ENCODE measurements at places on chromosomes 16 and 17.
A peak's percentile ranks its signal among the peaks of the same experiment; 100 is the strongest.

- no peak overlapping the region for H3K27ac ChIP-seq
- H3K36me3 ChIP-seq: peaks cover 55% of the 10 kb centered on the region
- no peak for DNase-seq
- no peak overlapping the region for H3K4me3 ChIP-seq
These were observed 563 bp downstream of the METRNL start for GRCh38 chr17:83079766-83080578.

- H3K27me3 ChIP-seq: no peaks in the 10 kb centered on the region
- H3K27ac ChIP-seq: no peak overlapping the region
- H3K4me3 ChIP-seq: no peak overlapping the region
- no peaks in the 10 kb centered on the region for H3K4me1 ChIP-seq
These were observed 83.7 kb upstream of the ZNF750 start for GRCh38 chr17:82923366-82924113.

DNA sequence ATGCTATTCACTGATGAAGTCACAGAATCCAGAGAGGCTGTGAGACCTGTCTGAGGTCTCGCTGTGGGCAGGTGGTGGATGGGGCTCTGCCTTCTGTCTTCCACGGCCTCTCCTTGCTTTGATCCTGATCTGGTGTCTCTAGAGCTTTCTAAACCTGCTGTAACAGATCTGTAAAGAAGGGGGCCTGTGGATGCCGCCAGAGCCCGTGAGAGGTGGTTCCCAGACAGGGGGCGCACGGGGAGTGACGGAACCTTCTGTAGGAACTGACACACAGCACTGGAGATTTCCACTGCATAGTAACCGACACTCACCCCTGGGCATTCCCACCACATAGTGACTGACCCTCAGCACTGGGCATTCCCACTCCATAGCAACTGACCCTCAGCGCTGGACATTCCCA, 16.0 kb downstream of the CBFA2T3 start:
- H3K36me3 ChIP-seq: no peaks in the 10 kb centered on the region
- H3K27ac ChIP-seq: no peak overlapping the region
- peaks cover 25% of the 10 kb centered on the region for H3K4me1 ChIP-seq
- no peak overlapping the region for H3K4me3 ChIP-seq

- peaks cover 24% of the 10 kb centered on the region for H3K27me3 ChIP-seq
- no peaks in the 10 kb centered on the region for H3K4me1 ChIP-seq
- no peak overlapping the region for H3K4me3 ChIP-seq
- no peak for DNase-seq
- H3K27ac ChIP-seq: no peak overlapping the region
These were observed 4.6 kb upstream of the NACA2 start for GRCh38 chr17:61595418-61596186.

DNA sequence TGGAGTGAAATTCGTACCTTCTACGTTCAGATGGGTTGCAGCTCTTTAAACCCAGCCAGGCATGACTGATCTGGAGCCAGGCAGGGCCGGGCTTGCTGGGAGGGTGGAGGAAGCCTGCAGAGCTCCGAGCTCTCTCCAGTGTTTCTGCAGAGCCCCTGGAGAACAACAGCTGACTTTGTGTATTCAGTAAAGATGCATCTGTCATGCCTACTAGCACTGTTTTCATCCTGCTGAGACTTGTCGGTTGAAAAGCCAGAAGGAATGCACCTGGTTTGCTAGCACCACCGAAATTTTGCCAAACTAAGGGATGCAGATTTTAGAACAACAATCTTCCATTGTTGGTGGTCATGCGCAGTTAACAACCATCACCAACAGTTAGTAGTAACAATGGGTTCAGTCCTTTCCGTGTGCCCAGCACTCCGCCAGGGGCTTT, 22.4 kb upstream of the SCNN1B start:
- no peak overlapping the region for H3K4me3 ChIP-seq
- H3K27me3 ChIP-seq: peaks cover 83% of the 10 kb centered on the region
- no peak overlapping the region for H3K27ac ChIP-seq

DNA sequence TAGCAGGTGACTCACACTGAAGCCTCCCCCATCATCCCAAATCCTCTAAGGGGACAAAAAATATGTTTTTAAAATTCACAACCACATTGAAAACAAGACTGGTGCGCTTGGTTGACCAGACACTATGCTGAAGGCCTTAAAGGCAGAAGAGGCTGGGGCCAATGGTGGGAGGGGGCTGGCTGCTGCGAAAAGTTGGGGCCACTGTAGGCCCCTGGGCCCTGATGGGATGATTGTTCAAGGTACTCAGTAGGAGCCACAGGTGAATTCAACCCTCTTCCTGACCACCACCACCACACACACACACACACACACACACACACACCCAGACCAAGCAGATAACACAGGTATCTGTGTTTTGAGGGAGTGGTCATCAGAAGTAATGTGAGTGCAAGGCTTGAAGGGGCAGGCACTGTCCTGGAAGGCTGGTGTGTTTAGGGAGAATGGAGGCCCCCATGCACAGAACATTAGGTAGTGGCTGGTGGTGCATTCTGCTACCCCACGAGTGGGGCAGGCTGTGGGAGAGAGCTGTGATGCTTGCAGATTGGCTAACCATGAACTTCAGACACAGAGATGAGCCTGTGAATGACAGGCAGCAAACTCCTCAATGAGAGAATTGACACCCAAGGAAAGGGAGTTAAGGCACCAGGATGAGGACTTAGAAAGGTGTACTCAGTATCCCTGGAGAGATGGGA, 55.0 kb downstream of the NT5M start:
- no peak overlapping the region for H3K27ac ChIP-seq
- H3K27me3 ChIP-seq: peaks cover 7% of the 10 kb centered on the region
- H3K36me3 ChIP-seq: peaks cover under 1% of the 10 kb centered on the region
- no peak overlapping the region for H3K4me3 ChIP-seq
- peaks cover 3% of the 10 kb centered on the region for H3K4me1 ChIP-seq
- DNase-seq: no peak

DNA sequence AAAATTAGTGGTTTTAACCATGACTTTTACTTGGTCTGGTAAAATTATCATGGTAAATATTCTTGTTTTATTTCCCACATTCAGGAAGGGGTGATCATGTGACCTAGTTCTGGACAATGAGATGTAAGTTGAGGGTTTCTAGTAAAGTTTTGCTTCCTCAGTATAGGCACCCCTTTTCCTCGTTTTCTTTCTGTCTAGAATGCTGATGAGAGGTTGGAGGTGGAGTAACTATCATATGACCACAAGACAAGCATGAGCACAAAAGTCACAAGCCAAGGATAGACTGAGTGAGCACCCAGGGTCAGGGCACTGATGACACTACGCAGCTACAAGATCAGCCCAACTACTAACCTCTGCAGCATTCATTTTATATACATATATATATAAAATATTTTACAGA, 53.9 kb downstream of the MYO1D start:
- H3K27ac ChIP-seq: no peak overlapping the region
- DNase-seq: no peak
- H3K27me3 ChIP-seq: no peaks in the 10 kb centered on the region
- peaks cover 4% of the 10 kb centered on the region for H3K4me1 ChIP-seq
- no peaks in the 10 kb centered on the region for H3K36me3 ChIP-seq
- H3K4me3 ChIP-seq: no peak overlapping the region

DNA sequence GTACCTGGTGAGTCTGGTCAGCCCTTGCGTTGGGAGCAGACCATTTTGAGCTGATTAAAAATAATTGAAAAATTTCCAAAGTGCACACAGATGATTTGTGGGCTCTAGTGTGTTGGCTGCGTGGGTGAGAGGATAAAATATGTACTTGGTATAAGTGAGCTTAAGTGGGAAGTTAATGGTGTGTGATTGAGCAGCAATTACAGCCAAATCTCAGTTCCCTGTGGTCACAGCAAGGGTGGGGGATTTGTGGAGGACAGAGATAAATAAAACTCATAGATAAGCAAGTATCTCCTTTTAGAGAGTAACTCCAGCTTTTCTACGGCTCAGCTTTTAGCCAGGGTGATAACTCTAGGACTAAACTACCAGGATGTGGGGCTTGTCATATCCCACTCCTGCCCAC, 390.4 kb downstream of the UTP18 start:
- H3K27me3 ChIP-seq: peaks cover 6% of the 10 kb centered on the region
- H3K36me3 ChIP-seq: no peaks in the 10 kb centered on the region
- DNase-seq: no peak
- H3K27ac ChIP-seq: no peak overlapping the region
- H3K4me3 ChIP-seq: no peak overlapping the region
- H3K4me1 ChIP-seq: no peaks in the 10 kb centered on the region

DNA sequence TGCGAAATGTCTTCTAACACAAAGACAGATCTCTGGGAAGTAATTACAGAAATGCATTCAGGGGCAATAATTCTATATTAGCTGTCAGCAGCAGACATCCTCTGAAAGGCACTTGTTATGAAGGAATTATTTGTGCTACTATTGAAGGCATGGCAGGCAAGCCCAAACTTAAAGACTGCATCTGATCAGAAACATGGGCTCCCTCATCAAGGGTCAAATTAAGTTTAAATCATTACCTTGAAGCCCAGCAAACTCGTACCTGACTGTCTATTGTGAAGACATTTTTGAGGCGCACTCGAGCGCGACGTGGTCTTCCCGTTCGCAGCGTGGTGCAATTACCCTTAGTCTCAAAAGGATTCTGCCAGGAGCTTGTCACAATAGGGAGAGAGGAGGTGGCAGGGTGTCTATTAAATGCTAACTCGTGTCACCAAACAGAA, 110.6 kb downstream of the ZNF423 start:
- no peaks in the 10 kb centered on the region for H3K4me1 ChIP-seq
- H3K27me3 ChIP-seq: peaks cover 10% of the 10 kb centered on the region
- H3K4me3 ChIP-seq: no peak overlapping the region
- no peak overlapping the region for H3K27ac ChIP-seq

DNA sequence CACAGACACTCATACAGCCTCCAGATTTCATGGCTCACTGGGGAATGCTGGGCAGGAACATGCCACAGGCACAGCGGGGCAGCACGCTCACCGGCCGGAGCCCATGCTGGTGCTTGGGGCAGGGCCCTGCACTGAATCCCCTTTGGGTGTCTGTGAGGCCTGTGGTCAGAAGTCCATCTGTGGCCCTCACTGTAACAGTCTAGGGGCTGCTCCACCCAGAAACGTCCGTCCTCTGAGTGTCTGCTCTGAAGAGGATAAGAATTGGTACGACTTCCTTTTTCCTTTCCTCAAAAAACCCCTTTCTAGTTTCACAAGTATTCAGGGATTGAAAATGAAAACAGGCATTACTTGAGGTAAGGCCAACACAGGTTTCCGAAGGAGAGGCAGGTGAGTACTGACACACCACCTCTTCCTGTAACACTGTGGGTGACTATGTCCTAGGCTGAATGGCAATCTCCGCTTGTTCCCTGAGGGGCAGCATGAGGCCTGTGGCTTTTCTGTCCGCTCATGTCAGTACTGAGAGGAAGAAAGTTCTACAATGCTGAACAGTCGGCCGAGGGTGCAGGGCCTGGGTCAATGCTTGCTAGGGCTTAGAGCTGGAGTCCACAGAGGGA, 42.5 kb downstream of the TMEM11 start:
- H3K4me1 ChIP-seq: peaks cover 7% of the 10 kb centered on the region
- no peak for DNase-seq
- peaks cover 3% of the 10 kb centered on the region for H3K36me3 ChIP-seq
- peak overlapping the region; percentile 8 for H3K27ac ChIP-seq
- no peak overlapping the region for H3K4me3 ChIP-seq
- no peaks in the 10 kb centered on the region for H3K27me3 ChIP-seq

- H3K27ac ChIP-seq: no peak overlapping the region
- H3K27me3 ChIP-seq: no peaks in the 10 kb centered on the region
- no peak for DNase-seq
- no peak overlapping the region for H3K4me3 ChIP-seq
- H3K36me3 ChIP-seq: peaks cover 31% of the 10 kb centered on the region
- H3K4me1 ChIP-seq: no peaks in the 10 kb centered on the region
These were observed 7.5 kb downstream of the NME3 start for GRCh38 chr16:1763521-1764511.

- no peak for DNase-seq
- peaks cover 69% of the 10 kb centered on the region for H3K36me3 ChIP-seq
- H3K27me3 ChIP-seq: no peaks in the 10 kb centered on the region
- no peak overlapping the region for H3K27ac ChIP-seq
These were observed 40.5 kb downstream of the ANKRD11 start for GRCh38 chr16:89449726-89450335.

- no peak for DNase-seq
- no peak overlapping the region for H3K27ac ChIP-seq
- H3K4me1 ChIP-seq: peaks cover 3% of the 10 kb centered on the region
- no peaks in the 10 kb centered on the region for H3K27me3 ChIP-seq
- peaks cover 6% of the 10 kb centered on the region for H3K36me3 ChIP-seq
- no peak overlapping the region for H3K4me3 ChIP-seq
These were observed 6.2 kb upstream of the EVI2A start for GRCh38 chr17:31327534-31328159.

GRCh38 chr17:28549236-28550132, 2.9 kb downstream of the UNC119 start:
- peaks cover 47% of the 10 kb centered on the region for H3K4me1 ChIP-seq
- peak; percentile 65 for DNase-seq
- H3K36me3 ChIP-seq: peaks cover 4% of the 10 kb centered on the region
- H3K4me3 ChIP-seq: peak overlapping the region; percentile 41
- H3K27me3 ChIP-seq: no peaks in the 10 kb centered on the region

DNA sequence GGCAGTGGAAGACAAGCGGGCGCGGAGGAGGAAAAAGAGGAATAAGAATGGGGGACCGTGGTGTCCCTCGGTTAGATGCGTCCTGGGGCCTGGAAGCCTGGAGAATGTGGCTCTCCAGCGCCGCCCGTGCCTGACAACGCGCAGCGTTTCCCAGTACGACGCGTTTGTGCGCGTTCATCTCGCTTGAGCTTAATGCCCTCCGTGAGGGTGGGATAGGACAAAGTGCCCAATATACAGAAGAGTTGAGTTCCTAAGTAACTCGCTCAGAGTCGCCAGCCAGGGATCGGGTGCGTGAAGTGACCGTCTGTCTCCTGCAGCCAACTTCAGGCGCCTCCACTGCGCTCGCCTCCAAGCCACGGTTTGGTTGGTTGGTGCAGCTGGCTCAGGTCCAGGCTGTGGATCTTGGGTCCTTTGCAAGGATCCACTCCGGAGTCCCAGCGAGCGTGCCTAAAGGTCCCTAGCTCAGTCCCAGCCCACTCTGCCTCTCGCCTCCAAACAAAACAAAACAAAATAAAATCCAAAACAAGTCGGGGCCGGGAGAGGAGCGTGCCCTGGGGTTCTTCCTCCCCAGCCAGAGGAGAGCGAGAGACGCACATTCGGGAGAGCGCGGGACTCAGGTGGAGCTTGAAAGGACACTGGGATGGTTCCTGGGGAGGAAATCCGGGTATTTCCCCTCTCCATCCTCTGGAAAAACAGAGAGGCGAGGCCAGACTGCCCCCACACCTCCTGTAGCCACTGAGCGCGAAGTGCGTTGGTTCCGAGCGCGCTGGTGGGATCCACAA, 974 bp downstream of the GALR2 start:
- no peak for DNase-seq
- peaks cover 38% of the 10 kb centered on the region for H3K4me1 ChIP-seq
- peaks cover 44% of the 10 kb centered on the region for H3K27me3 ChIP-seq
- peak overlapping the region; percentile 65 for H3K4me3 ChIP-seq

DNA sequence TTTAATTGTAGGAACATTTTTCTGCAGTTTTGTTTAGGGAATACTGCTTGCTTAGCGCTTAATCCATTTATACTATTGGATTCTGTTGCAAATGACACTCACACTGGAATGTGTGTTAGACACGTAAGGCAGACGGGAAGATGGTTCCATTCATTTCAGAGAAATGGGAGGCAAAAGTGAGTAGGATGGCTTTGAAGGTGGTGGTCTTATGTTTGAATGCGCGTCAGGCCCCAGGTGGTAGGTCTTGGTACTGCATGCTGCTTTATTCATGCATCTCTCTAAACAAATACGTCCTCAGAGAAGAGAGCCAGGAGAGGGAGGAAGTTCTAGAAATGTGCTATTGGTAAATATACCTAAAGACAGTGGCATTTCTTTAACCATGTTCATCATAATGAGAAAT, 997.6 kb upstream of the RBFOX1 start:
- H3K36me3 ChIP-seq: peaks cover 2% of the 10 kb centered on the region
- no peak overlapping the region for H3K4me3 ChIP-seq
- no peaks in the 10 kb centered on the region for H3K27me3 ChIP-seq

GRCh38 chr16:23699100-23699499, 13.9 kb downstream of the ERN2 start:
- DNase-seq: peak; percentile 14
- peaks cover 11% of the 10 kb centered on the region for H3K4me1 ChIP-seq
- H3K27me3 ChIP-seq: peaks cover 7% of the 10 kb centered on the region
- H3K36me3 ChIP-seq: no peaks in the 10 kb centered on the region

Data from effector memory CD8-positive, alpha-beta T cell (primary cell).